Astrocyte (in vitro differentiated cells and primary cell): ENCODE measurements at places on chromosomes 2 and 18. TPM values are rescaled to one million over a fixed set of nuclear protein-coding genes. Genes with fewer than 3 reads are reported as not detected.

- DNase-seq = no peak
These were observed at the start of gene NCK2 for GRCh38 chr2:105744909-105745853. NCK2 (plus strand) TSS chr2:105744912; CDS start chr2:105855064, 110,152 bp downstream.

DNA sequence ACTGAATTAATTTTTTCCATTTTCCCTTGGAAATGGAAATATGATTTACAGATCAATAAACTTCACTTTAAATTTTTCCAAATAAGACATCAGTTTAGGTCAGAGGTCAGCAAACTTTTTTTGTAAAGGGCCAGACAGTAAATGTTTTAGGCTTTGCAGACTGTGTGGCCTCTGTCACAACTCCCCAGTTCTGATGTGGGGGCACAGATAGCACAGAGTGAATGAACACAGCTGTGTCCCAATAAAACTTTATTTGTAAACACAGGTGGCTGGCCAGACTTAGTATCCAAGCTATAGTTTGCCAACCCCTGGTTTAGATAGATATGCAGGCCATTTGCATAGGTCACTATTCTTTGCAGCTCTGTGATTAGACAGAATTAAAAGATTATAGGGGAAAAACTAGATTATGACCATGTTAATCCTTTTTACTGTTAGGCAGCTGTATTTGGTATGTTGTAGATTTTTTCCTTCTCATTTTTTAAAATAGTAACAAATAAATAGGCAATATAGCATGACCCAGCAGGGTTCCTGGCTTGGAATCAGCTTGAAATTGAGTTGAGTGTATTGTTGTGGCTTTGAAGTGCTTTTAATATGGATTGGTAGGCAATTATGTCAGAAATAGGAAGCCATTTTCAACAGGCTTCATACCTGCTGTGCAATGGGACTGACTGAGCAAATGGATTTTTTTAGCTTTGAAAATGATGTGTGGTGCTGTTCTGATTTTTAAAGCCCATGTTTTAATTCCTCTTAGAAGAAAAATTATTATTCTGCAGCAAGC lies 59.7 kb downstream of the WDSUB1 start:
- no peak for DNase-seq

DNA sequence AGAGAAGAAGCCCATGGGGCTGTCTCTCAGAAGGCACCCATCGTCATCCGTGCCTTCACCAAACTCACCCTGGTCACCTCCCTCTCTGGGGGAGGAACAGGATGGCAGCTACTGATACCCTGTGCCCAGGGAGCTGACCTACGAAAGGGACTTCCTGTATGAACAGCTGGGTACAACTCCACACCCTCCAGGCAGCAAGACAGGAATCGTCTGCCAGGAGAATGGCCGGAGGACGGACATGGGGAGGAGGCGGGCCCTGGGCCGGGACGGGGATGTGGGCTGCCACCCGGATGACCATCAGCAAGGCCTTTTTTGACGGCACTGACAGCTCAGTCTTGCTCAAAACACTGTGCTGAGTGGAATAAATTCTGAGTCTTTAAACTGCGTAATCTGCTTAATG lies 243.6 kb downstream of the HDAC4 start:
- no peak for DNase-seq

GRCh38 chr2:159042115-159042850 lies 73.8 kb downstream of the TANC1 start:
- no peak for DNase-seq

GRCh38 chr2:185144159-185144919 lies 546.0 kb downstream of the ZNF804A start:
- DNase-seq = no peak

SLC5A7 gene
- total RNA-seq = 0.05 TPM in 1 of 2 replicates, not detected in the other

DPP4 gene
- 5.3 and 6.7 TPM in 2 replicates for total RNA-seq

GRCh38 chr2:199462956-199463692 lies 5.4 kb upstream of the SATB2 start:
- no peak for DNase-seq

DNA sequence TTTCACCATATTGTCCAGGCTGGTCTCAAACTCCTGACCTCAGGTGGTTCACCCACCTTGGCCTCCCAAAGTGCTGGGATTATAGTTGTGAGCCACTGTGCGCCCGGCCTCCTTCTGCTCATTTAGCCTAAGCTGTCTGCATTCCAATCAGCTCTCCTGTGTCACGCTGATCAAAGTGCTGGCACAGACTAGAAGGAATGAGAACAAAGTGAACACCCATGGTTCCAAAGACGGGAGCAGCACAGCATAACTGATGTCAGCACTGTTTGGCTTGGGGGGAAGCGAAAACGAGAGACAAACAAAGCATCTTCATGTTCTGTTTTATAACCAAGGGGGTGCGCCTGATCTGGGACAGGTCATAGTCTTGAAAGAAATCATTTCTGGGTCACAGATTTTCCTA lies 43.3 kb downstream of the DIPK1C start:
- DNase-seq = no peak

DNA sequence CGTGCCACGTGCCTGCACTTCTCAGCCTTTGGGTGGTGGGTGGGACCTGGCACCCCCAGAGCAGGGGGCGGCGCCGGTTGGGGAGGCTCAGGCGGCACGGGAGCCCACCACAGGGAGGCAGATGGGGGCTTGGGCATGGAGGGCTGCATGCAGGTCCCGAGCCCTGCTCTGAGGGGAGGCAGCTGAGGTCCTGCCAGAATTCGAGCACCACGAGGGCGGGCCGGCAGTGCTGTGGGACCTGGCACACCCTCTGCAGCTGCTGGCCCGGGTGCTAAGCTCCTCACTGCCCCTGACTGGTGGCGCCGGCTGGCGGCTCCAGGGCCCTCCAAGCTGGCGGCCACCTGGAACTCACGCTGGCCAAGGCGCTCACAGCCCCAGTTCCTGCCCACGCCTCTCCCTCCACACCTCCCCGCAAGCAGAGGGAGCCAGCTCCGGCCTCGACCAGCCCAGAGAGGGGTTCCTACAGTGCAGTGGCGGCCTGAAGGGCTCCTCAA lies 1176.8 kb upstream of the GYPC start:
- DNase-seq = no peak

DNA sequence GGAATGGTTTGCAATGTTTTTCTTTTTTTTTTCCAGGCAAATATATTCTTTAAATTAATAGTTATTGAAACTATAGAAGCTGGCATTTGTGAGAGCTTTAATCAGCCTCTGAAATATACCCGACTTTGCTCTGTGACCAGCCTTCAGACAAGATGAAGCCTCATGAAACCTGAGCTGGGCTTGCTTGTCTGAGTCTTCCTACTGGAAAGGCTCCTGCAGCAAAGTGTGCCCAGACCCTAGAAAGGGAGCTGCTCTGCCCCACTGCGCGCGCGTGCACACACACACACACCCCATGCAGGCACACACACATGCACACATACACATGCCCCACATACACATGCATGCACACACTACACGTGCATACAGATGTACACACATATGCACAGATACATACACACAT lies 203.3 kb upstream of the NT5C1B start:
- DNase-seq = no peak

DNA sequence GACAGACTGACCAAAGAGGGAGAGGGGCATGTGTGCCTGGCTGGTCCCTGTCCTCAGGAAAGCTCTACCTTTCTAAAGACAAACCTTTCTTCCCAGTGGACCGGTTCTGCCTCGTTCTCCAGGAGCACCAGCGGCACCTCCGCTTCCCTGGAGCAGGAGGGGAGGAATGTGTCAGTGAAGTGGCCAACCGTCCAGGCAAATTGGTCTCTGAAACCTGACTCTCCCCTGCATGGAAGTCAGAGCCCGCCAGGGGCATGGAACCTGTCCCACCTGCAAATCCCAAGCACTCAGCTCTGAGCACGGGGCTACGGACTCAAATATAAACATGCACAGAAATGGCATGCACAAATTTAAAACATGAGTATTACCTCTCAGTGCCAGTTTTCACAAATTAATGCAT lies 62.9 kb downstream of the COL6A3 start:
- DNase-seq = no peak

DNA sequence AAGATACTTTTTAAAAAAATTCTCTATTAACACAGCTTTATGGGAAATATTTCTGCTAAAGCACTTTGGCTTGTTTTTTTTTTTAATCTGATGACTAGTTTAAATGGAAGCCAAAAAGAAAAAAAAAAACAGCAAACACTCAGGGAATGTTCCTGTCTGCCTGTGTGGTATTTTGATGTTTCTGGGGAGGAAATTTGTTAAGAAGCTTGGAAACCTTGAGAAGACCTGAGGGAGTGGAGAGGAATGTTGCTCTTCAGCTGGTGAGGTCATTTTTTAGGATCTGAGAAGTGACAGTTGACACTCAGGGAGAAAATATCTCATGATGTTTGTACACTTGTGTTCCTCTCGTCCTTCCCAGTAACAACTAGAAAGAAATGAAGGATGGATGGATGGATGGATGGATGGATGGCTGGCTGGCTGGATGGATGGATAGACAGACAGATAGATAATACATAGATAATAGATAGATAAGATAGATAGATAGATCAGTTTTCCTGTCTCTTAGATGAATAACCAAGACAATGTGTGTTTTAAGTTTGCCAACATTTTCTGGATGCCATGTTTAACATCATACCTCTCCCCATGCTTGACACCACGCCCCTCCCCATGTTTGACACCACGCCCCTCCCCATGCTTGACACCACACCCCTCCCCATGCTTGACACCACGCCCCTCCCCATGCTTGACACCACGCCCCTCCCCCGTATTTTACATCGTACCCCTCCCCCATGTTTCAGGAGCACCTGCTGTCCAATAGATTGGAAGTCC lies 84.8 kb downstream of the CTIF start:
- peak; percentile 95 for DNase-seq
